ENCODE measurements at places on chromosomes 4 and X.
A peak's percentile ranks its signal among the peaks of the same experiment; 100 is the strongest.

GRCh38 chr4:159069922-159070321 is 33.0 kb upstream of the RAPGEF2 start:
- no peak for DNase-seq

DNA sequence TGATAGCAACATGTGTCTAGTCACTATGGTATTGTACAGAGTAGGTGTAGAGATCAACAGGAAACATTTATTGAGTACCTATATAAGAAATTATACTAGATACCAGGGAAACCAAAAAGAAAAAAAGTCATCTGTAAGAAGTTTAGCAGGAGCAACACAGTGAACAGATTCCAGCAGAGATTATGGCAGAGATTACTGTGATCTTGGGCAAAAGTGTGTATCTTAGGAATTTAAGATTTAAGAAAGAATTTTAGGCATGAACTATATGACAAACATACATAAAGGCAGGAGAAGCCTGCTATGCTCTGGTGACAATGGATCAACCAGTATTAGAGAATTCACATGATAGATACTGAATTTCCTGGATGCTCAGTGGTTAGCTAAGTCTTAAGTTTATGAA is 37.9 kb downstream of the SNCA start:
- DNase-seq = no peak

- no peak for DNase-seq
Observed at GRCh38 chrX:77114501-77114900, 332.7 kb upstream of the FGF16 start.

DNA sequence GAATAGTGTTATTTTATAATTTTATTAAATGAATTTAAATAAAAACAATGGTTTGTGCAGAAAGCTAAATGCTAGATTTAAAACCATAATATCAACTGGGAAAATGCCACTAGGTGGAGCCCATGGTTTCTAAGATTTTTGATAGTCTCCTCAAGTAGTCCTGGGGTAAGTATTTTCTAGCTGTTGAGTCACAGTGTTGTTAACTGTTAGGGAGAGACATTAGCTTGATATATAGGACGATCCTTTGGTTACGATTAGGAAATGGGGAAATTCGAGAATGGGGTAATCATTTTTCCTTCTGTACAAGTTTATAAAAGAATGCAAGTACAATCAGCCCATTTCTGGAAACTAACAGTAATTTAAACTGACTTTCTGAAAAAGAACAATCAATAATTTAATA is 378.4 kb downstream of the ANKRD50 start:
- peak; percentile 86 for DNase-seq

- DNase-seq = no peak
Observed at GRCh38 chr4:137180349-137180748, 351.9 kb downstream of the PCDH18 start.

Data from eye (tissue), 1 donor.